ENCODE measurements at places on chromosomes 4 and X.
A peak's percentile ranks its signal among the peaks of the same experiment; 100 is the strongest.

GRCh38 chr4:61431131-61431530, 231.0 kb downstream of the ADGRL3 start:
- no peak for DNase-seq

- no peak for DNase-seq
Observed at GRCh38 chr4:123843137-123843536, 446.5 kb downstream of the SPRY1 start.

DNA sequence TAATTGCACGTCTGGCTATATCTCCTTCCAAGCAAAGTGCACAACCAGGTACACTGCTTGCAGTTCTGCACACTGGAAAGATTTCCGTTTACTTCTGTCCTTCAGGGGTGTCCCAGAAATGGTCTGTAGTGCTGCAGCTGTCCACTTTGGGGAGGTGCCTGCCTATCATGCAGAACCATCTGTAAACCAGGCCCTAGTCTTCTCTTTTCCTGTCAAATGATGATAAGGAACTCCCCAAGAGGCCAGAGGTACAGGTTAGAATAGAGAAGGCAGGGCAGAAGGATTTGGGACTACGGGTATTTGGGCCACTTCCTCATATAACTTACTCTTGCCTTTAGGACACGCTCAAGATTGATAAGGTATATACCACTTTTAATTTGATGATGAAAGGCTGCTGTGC, 746.9 kb downstream of the FAT4 start:
- DNase-seq, result no peak

DNA sequence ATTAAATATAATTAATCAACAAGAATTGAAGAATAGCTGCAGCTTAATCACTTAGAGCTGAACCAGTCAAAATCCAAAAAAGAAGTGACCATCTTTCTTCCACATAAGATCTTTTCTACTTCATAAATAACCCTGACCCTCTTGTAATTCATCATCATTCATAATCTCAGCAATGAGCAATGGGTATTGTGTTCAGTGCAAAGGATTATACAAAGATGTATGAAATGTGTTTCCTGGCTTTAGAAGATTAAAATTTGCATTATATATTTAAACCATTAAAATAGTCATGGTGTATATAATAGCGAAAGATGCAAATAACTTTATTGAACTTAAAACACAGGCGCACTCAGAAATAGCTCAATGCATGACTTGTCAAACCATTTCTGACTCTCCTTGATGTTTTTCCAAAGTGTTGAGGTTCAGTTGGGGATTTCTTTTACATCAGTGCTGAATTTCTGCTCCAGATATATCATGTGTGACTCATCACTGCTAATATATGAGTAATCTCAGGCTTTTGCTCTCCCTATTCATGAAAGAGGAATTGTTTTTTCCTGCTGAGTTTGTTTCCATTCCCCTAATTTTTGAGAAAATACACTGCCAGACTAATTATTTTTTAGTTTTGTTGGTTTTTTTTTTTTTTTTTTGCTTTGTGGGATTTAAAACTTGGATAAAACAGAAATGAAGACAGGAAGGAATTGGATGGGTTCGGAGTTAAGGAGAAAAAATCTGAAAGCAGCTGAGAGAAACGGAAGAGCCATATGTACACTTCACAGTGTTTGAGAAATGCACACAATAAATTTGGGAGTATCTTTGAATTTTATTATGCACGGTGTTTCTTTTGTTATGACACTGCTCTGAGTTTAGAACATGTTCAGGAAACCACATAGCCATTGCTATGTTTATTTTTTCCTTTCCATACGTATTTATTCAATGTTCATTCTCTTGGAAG, 290.1 kb upstream of the PCDH7 start:
- DNase-seq, result no peak

DNA sequence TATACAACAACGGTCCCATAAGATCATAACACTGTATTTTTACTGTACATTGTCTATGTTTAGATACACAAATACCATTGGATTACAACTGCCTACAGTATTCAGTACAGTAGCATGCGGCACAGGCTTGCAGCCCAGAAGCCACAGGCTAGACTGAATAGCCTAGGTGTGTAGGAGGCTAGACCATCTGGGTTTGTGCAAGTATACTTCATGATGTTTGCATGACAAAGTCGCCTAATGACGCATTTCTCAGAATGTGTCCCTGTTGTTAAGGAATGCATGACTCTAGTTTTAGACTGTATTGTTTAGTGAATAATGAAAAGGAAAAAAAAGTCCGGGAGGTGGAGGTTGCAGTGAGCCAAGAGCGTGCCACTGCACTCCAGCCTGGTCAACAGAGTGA, 56.5 kb upstream of the C4orf50 start:
- DNase-seq, result no peak

DNA sequence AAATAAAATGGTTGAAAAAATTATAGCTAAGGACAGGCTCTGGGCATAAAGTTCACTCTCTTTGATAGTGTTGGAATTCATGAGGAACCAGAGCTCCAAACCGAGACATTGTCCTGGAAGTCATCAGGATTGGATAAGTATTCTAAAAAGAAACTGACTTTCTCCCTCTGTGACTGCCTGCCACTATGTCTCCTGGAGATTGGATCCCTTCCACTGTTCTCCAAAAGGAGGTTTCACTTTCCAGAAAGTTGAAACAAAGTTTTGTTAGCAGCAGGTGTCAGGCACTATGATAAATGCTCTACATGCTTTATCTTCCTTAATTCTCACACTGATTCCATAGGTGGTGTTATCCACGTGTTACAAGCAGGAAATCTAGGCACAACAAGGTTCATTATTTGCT, 16.8 kb downstream of the BANK1 start:
- no peak for DNase-seq

- DNase-seq, result peak; percentile 83
Observed at GRCh38 chr4:101977076-101977475, 186.5 kb downstream of the BANK1 start.

DNA sequence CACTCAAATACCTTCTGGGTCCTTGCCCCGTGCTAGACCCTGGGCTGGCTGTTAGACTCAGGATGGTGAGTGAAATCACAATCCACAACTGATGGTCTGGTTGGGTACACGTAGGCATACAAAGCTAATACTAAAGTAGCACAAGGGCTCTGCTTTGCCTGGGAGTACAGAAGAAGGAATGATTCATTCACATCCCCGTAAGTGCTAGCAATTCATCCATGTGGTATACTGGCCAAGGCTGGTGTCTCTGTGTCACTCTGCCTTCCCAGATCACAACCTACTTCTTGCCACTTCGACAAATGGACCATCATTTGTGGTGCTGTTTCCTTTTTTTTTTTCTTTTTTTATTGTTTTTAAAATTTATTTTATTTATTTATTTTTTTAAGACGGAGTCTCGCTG, 19.7 kb upstream of the RBM47 start:
- no peak for DNase-seq
